ENCODE measurements at places on chromosomes 3 and 15.

DNA sequence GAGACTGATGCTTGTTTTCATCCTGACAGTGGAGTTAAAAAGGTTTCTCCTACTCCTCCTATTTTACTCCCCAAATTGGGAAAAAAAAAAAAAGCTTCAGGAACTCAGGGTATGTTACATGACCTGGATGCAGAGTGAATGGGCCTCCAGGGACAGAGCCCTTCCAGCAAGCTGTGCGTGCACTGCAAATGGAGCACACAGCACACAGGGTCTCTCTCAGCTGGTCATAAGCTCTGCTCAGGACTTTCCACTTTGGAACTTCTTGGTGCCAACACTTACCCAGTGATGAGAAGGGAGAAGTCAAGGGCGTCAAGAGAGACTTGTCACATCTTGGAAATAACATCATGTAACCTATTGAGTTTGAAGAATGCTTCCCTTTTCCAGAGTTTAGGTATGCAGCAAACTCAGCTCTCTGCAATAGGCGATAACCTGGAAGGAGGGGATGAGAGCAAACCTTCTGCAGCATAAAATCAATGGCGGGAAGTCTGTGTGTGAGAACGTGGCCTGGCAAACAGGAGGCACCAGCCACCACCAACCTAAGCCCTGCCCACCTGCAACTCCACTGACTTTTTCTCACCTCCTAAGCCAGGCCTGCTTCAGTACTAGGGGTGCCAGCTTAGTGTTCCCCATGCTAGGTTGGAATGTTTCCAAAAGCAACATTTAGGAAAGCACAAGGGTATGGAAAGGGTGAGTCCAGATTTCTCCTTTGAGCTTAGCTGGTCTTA, 39.8 kb downstream of the MYZAP start:
- DNase-seq: no peak

DNA sequence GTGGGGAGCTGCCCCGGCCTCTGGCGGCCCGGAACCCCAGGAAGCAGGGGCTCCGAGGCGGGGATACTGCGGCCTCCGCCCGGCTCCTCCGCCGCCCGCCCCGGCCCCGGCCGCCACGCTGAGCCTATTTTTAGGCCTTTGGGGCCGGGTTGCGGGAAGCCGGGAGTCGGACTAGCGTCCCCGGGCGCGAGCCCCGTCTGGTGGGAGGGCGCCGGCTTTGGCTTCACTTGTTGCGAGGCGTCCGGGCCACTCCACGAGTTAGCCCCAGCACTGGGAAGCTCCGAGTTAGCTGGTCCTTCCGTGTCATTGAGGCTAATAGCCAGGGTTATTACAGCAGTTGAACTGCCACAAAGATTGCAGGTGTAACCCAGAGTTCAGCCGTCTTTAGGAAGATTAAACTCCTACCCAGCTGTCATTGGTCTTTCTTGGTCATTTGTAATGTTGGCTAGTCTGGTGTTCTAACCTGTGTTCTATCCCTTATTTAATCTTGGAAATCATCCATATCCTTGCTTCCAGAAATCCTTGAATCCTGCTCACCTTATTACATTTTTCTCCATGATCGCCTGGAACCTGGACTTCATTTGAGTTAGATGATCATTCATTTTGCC, 791 bp downstream of the GYG1 start:
- peak; percentile 40 for DNase-seq

DNA sequence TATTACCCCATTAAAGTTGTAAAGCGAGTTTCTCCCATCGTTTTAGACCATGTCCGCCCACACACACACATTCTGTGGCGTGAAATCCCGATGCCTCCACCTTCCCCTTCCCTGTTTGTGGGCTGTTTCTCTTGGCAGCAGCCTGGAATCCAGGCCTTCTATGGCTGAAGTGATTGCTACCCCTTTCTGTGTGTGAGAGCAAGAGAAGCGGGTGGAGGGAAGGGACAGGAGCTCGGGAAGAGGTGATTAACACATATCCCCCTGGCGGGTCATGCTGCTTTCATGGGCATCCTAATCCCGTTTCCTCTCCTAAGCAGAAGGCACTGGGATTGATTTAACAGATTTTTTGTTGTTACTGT, 283.8 kb upstream of the RGMA start:
- DNase-seq: no peak

DNA sequence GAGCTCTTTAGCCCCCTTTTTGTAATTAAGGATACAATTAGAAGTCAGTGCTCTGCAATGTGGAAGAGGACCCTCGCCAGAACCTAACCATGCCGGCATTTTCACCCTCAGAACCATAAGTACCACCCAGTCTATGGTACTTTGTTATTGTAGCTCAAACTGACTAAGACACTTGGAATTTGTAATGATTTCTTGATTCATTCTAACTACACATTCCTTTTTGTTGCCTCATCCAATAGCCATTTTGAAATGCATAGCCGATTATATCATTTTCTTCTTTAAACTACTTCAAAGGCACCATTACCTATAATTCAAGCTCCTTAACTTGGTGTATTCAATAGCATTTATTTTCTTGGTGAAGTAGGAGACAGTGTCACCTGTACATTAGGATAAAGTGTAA, 61.4 kb downstream of the GLB1 start:
- peak; percentile 46 for DNase-seq

DNA sequence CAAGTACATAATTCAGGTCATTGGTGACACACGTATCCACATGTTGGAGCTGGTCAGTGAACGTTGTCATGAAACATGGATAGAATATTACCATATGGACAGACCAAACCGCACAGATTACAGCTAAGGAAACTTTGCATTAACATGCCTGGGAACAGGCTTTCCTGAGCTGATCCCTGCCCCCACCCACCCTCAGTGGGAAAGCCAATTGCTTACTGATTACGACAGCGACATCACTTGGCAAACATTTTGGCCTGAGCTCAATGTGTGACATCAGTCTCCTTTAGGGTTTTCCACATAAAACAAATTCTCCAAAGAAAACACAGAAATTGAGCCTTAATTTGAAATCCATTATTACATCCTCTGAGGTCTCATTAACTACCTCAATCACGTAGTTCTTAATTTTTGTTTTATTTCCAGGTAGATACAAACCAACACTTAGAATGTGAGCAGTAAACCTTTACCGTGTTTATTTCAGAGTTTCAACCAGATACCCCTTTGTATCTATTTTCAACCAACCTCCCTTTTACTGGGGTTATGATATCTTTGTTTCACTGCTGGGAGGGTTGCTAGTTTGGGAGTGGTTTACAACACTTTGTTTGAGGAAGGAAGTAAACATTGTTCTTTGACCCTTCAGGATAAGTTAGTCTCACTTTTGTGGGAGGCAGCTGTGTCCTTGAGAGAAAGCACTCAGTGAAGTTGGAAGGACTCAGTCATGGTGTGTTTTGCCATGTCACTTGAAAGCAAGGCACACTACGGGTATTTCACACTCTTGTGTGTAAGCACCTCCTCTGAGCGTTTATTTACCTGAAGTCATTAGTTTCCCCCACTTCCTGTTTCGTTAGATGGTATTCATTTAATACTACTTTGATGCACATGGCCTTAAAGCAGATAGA, 103.1 kb downstream of the CMSS1 start:
- DNase-seq: peak; percentile 91

DNA sequence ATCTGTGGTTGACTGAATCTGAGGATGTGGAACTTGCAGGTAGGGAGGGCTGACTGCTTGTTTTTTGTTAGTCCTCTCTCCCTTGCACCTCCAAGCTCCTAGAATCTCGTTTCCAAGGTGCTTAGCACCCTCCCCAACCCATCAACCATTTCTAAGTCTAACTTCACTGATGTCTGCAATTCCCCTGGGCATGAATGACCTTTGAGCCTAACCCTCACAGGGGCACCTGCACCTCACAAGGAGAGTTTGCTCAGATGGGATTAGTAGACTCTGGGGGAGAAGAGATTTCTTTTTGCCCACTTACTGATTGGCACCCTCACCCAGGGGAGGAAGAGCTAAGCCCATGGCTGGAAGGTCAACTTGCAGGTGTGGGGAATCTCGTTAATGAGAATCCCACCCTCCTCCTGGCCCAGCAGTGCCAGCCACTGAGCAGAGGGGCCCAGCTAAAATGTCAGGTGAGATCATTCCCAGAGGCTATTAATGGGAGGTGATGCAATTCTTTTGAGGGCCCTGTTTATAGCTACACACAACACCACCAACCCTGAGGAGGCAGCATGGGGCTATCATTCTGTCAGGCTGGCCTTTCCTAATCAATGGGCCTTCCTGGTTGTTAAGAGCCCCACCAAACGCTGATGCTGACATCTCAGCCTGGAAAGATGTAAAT, 81.6 kb upstream of the HERC1 start:
- DNase-seq: peak; percentile 55

DNA sequence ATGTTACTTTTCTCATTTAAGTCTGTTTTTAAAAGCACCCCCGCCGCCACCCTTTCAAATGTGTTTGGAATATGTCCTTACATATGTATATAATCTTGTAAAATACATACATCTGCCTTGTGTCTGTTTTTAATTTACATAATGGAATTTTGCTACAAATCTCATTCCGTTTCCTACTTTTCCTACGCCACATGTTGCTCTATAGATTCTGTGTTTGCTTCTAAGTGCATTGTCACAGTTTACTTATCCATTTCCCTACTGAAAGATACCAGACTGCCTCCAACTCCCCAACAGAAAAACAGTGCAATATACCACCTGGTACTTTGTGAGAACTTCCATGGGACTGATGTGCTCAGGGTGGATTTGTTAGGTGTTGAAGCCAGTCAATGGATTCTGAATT, 70.2 kb downstream of the ABHD5 start:
- DNase-seq: no peak

- no peak for DNase-seq
These were observed 39.5 kb upstream of the RAB6B start for GRCh38 chr3:133934996-133935842.

Measured in mesendoderm (in vitro differentiated cells).